HFFc6 (cell line): ENCODE measurements at places on chromosomes 2 and 18.

GRCh38 chr18:75350512-75350839, 77.0 kb downstream of the SMIM21 start:
- peaks cover 8% of the 10 kb centered on the region for H3K36me3 ChIP-seq
- H3K4me3 ChIP-seq: no peak overlapping the region
- no peaks in the 10 kb centered on the region for H3K4me1 ChIP-seq
- no peak for DNase-seq

DNA sequence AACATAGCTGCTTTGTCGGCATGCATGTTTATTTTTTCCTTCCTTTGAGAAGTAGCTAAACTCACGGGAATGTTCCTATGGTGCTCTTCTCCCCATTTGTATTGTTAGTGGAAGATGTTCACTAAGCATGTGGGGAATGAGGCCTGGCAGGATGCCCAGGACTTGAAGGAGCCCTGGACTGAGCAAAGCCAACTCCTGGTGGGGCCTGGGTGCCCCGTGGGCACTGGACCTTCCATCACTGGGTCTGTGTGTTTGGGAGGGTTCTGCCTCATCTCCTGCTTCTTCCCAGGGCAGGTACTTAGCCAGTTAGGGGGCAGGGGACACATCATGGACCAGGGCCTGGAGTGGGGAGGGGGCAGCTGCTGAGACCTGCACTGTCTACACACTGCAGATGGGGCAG, 49.3 kb downstream of the ACAA2 start:
- no peak overlapping the region for H3K4me3 ChIP-seq
- DNase-seq: peak; percentile 43
- H3K27ac ChIP-seq: no peak overlapping the region
- peaks cover 16% of the 10 kb centered on the region for H3K27me3 ChIP-seq

DNA sequence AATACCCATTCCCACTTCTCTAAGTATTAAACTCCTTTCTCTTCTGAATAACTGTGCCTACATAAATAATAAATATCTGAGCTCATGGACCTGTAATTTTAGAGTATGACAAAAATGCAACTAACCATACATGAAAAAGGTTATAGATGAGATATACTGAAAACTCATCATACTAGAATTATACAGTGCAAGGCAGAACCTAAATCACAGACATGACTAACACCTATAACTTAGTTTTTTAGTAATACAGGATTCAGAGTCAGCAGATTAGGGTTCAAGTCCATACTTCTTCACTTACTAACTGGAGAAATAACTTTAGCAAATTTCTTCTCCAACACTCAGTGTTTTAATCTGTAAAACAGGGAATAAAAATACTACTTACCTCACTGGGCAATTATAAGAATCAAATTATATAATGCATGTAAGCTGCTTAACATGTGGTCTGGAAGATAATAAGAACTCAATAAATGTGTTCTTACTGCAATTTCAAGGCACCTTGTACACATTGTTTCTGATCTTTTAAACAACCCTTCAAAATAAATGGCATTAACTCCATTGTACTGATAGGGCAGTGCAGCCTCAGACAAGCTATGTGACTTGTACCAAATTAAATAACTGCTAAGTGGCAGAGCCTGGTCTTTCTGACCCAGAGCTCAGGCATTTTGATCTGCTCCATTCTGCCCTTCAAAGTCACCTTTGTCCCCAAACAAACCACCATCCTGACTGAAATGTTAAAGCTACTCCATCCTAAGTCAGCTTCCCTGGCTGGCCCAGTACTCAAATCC, 39.6 kb upstream of the KLF7 start:
- no peak for DNase-seq
- no peaks in the 10 kb centered on the region for H3K4me1 ChIP-seq
- H3K27me3 ChIP-seq: no peaks in the 10 kb centered on the region; the same call in 1 of the 2 replicates
- no peak overlapping the region for H3K27ac ChIP-seq
- H3K36me3 ChIP-seq: no peaks in the 10 kb centered on the region
- H3K4me3 ChIP-seq: no peak overlapping the region

- DNase-seq: no peak
- H3K27me3 ChIP-seq: peaks cover 22% of the 10 kb centered on the region
- no peaks in the 10 kb centered on the region for H3K36me3 ChIP-seq
- no peak overlapping the region for H3K4me3 ChIP-seq
- no peak overlapping the region for H3K27ac ChIP-seq
- no peaks in the 10 kb centered on the region for H3K4me1 ChIP-seq
Observed at GRCh38 chr2:242002944-242003343, 133.4 kb downstream of the RTP5 start.
